ENCODE measurements at places on chromosomes 13 and 19.

GRCh38 chr13:114161644-114162532 lies 17.2 kb upstream of the CFAP97D2 start:
- DNase-seq: no peak

DNA sequence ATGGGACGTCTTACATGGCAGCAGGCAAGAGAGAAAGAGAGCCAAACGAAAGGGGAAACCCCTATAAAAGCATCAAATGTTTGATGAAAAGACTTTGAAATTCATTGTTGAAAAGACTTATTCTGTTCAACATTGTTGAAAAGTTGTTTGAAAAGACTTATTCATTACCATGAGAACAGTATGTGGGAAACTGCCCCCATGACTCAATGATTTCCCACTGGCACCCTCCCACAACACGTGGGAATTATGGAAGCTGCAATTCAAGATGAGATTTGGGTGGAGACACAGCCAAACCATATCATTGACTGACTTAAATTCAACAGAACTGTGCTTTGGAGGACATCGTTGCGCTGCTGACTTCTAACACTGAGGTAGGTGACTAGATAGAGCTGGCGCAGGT lies 48.0 kb upstream of the RCBTB2 start:
- no peak for DNase-seq

DNA sequence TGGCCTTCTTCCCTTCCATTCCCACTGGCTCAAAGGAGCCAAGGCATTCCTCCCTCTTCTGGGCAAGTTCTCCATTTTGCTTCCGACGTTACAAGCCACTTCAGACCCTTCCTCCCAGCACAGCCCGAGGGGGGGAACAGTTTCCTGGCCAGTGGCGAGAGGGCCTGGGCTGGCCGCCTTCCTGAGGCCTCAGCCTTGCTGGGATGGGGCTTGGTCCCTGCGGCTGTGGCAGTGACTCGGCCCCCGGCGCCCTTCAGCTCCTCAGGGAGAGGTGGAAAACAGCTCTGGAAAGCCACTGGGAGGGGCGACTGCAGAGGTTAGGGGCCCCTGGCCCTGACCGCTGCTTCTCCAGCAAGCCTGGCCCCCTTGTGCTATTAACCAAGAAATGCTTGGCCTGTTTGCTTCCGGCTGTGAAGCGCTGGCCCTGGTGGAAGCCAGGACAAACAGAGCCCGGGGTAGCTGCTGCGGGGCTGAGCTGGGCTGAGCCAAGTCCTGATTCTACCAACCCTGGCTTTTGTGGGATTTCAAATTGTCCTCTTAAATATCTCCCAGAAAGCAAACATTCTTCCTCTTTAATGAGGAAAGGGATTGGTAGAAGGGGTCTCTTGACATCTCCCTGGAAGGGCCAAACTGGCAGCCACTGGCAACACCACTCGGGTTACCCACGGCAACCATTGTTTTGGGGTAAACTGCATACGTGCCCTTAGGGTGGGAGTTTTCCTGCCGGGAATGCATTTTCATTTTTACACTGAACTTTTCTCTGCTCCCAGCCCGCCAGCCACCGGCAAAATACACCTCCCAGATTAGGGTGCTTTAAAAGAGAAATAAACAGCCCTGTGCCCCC lies 38.7 kb downstream of the C13orf46 start:
- DNase-seq: no peak

DNA sequence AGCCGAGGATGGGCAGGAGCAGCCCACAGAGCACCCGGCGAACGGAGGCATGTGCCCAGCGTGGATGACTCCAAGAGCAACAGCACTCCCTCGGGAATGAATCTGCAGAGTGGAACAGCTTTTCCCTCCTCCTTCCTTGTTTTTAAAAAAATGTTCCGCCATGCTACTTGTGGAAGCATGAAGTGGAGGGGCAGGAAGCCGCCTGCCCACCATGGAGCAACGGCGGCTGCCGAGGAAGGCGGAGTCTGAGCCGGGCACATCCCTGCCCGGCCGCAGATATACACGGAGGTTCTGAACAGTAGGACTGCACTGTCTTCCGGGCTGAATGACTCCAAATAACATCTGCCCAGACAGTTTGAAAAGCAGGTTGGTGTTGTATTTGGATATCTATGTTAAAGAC lies 65.2 kb downstream of the SOX1 start:
- DNase-seq: no peak

- DNase-seq: no peak
These were observed 818 bp upstream of the SLITRK1 start for GRCh38 chr13:83883061-83883523.

GRCh38 chr19:15381429-15381828 lies 1.8 kb upstream of the AKAP8 start:
- DNase-seq: no peak
